NCI-H2171 treated with DMSO at 0.1 percent for 48 hours (cell line): ENCODE measurements at places on chromosomes 16 and 17.
A peak's percentile ranks its signal among the peaks of the same experiment; 100 is the strongest.

GRCh38 chr17:60971515-60972369 lies 294.1 kb downstream of the BCAS3 start:
- peak; percentile 63 for DNase-seq

DNA sequence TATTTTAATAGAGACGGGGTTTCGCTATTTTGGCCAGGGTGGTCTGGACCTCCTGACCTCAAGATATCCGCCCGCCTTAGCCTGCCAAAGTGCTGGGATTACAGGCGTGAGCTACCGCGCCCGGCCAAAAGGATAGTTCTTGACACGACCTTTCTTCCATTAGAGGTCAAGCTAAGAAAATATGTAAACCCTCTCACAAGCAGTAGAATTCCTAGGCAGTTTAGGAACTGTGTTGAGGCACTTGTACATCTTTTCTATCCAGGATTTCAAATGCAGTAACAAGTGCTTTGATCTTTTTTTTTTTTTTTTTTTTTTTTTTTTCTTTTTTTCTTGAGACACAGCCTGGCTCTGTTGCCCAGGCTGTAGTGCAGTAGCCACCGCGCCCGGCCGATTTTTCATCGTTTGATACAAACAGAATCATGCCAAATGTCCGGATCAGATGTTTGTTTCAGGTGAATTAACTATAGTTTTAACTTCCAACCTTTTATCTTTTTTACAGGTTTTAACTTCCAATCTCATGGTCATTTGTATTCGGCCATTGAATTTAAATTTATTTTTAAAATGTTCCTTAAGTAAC lies 1.5 kb upstream of the ARL6IP1 start:
- no peak for DNase-seq

GRCh38 chr17:60231691-60232090 lies 81.9 kb downstream of the CA4 start:
- no peak for DNase-seq

- DNase-seq, result no peak
Measured at GRCh38 chr17:4998732-4999429, 1.1 kb downstream of the KIF1C start.

- no peak for DNase-seq
Measured at GRCh38 chr17:14305785-14306496, 5.1 kb downstream of the HS3ST3B1 start.

- DNase-seq, result no peak
Measured at GRCh38 chr16:87692176-87692575, 73.6 kb downstream of the KLHDC4 start.

DNA sequence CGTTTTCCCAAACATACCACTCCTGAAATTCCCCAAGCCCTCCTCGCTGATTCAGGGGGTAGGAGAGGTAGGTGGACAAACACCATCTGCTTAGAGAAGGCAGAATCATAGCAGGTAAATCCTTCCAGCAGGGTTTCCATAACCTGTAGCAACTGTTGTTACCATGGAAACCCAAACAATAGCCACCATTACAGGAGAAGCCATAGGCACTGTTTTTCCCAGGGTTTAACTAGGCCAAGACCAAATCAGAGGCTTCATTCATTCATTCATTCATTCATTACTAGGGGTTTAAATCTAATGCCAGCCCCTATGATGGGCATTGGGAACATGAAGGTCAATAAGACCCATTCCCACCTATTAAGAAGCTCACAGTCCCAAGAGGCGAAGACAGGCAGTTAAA lies 25.5 kb upstream of the CIITA start:
- no peak for DNase-seq
